ENCODE measurements at places on chromosomes 4 and X. TPM values are rescaled to one million over a fixed set of nuclear protein-coding genes. Genes with fewer than 3 reads are reported as not detected.

BBS12 gene
- 1.7 TPM for total RNA-seq

CT45A2 gene
- total RNA-seq = not detected

HPGD gene
- 10.7 TPM for total RNA-seq

GYPA gene
- not detected for total RNA-seq

DNA sequence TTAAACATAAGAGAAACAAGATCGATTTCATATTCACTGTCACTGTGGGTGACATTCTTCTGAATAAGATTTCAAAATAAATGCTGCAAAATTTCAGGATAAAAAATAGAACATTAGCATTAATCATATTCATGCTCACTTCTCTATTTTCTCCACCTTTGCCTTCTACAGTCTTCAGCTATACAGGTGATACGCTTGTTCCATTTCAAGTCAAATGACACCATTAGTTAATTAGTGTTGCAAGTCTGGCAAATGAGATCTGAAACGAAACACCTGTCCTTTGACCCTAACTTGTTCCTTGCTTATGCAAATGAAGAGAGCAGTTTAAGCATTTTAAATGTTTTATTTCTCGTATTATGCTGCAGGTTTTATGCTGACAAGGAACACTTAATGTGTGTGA lies 667.5 kb upstream of the MAGEB2 start:
- H3K4me1 ChIP-seq = no peaks in the 10 kb centered on the region
- H3K4me3 ChIP-seq = no peak overlapping the region
- no peaks in the 10 kb centered on the region for H3K36me3 ChIP-seq
- no peak for DNase-seq

DNA sequence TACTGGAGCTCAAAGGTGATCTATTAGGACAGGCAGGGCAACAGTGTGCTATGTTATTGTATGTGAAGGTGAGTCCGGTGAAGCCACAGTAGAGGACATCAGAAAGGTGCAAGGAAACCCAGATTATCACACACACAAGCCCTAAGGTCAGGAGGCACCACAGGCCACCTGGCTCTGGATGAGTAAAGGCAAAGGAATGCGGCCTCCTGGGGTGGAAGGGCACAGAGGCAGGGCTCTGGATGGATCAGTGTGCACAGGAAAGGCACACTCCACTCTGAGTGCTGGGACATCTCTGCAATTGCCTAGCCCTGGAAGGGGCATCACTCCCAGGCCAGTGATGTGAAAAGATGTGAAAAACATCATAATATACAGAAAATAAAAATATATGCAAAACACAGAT lies 683.5 kb downstream of the TRIML1 start:
- H3K4me3 ChIP-seq = no peak overlapping the region
- peaks cover 2% of the 10 kb centered on the region for H3K36me3 ChIP-seq
- H3K4me1 ChIP-seq = no peaks in the 10 kb centered on the region
- no peak for DNase-seq
- H3K27me3 ChIP-seq = no peaks in the 10 kb centered on the region

DNA sequence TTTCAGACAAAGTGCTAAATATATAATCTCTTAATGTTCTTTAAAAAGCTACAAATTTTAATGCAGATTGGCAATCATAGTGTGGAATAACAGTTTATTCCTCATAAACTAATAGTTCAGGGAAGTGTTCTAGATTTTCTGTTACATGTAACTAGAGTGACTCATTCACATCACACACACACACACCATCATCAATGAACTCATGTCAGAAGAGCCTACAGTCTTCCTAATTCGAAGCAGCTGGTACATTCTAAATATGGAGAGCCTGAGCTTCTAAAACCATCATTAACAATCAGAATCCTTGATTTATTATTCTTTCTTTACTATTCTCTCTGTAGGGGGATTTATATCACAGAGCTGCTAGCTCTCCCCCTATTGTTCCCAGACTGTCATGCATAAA lies 49.6 kb downstream of the DKK2 start:
- no peaks in the 10 kb centered on the region for H3K27me3 ChIP-seq
- H3K4me3 ChIP-seq = no peak overlapping the region
- DNase-seq = no peak
- no peaks in the 10 kb centered on the region for H3K36me3 ChIP-seq
- no peaks in the 10 kb centered on the region for H3K4me1 ChIP-seq

DNA sequence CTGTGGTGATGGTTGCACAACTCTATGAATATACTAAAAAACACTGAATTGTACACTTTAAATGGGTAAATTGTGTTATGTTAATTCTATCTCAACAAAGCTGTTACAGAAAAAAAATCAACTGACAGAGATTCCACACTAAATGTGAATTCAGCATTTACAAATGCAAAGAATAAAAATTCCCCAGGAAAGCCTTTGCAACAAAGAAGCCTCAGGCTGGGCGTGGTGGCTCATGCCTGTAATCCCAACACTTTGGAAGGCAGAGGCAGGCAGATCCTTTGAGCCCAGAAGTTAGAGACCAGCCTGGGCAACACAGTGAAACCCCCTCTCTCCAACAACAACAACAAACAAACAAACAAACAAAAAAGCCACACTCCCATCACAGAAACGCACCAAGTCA lies 8.9 kb downstream of the BCLAF3 start:
- H3K4me1 ChIP-seq = peaks cover 5% of the 10 kb centered on the region
- no peaks in the 10 kb centered on the region for H3K27me3 ChIP-seq
- DNase-seq = no peak
- no peak overlapping the region for H3K4me3 ChIP-seq

DNA sequence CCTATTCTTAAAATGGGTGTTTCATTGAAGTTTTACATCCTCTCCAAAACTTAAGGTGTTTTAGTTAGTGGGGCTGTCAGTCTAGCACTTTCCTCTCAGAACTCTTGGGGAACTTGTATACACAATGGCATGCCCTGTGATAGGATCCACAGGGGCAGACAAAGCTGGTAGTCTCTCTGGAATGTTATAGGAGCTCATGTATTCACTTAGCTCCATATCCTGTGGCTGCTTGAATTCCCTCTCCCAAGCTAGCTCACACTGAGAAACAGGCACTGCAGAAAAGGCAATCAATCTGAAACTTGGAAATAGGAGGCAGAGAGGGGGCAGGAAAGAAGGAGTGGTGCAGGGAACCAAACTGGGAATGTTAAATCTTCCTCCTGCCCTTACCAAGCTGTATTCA lies 26.3 kb upstream of the ARMCX2 start:
- H3K4me3 ChIP-seq = no peak overlapping the region
- H3K27me3 ChIP-seq = peaks cover 5% of the 10 kb centered on the region
- DNase-seq = no peak
- H3K4me1 ChIP-seq = peaks cover 4% of the 10 kb centered on the region
- no peak overlapping the region for H3K27ac ChIP-seq

DNA sequence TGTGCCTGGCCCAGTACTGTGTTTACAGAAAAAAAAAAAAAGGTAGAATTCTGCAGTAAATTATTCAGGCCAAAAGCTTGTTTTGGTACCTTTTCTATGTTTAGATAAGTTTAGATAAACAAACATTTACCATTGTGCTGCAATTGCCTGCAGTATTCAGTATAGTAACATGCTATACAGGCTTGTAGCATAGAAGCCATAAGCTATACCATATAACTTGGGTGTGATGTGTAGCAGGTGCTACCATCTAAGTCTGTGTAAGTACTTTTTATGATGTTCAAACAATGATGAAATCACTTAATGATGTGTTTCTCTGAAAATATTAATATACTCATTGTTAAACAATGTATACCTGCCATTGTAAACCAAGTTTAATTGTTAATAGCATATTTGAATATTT lies 241.6 kb upstream of the HS3ST1 start:
- no peaks in the 10 kb centered on the region for H3K27me3 ChIP-seq
- no peak for DNase-seq
- no peak overlapping the region for H3K27ac ChIP-seq
- no peak overlapping the region for H3K4me3 ChIP-seq
- no peaks in the 10 kb centered on the region for H3K36me3 ChIP-seq

DNA sequence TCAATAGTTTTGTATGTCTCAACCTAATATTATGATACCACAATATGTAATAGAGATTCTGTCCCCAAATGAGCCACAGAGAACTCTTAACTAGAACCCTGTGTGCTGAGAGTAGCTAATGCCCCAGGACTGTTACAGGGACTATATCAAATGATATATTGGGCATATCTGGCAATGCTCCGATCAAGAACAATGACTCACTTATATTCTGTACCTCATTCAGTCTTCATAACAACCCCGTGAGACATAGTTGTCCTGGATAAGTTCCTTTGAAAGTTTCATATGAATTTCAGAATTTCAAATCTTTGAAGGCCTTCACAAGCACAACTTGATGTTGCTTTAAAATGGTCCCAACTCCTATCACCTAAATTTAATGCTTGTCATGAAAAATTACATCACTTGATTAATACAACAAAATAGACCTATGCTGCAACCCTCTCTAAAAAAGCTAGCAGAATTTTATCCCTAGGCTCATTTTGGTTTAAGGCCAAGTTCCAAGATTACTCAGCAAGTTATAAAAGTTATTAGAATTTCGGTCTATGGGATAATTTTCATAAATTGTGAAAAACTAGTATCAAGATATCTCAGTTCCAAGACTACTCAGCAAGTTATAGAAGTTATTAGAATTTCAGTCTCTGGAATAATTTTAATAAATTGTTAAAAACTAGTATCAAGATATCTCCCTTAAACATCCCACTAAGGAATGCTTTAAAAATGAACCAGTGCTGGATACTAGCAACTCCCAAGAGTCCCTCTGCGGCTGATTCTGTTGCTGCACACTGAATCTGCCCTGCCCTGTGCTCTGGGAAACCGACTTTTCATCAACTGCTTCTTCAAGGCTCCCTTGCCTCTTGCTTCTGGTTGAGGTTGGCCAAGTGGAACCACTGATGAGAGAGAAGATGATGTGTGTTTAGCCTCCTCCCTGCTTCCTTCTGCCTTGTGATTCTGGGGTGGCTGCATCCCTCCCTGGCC lies 6.0 kb upstream of the ANXA3 start:
- no peaks in the 10 kb centered on the region for H3K36me3 ChIP-seq
- H3K4me1 ChIP-seq = no peaks in the 10 kb centered on the region
- no peak for DNase-seq

DNA sequence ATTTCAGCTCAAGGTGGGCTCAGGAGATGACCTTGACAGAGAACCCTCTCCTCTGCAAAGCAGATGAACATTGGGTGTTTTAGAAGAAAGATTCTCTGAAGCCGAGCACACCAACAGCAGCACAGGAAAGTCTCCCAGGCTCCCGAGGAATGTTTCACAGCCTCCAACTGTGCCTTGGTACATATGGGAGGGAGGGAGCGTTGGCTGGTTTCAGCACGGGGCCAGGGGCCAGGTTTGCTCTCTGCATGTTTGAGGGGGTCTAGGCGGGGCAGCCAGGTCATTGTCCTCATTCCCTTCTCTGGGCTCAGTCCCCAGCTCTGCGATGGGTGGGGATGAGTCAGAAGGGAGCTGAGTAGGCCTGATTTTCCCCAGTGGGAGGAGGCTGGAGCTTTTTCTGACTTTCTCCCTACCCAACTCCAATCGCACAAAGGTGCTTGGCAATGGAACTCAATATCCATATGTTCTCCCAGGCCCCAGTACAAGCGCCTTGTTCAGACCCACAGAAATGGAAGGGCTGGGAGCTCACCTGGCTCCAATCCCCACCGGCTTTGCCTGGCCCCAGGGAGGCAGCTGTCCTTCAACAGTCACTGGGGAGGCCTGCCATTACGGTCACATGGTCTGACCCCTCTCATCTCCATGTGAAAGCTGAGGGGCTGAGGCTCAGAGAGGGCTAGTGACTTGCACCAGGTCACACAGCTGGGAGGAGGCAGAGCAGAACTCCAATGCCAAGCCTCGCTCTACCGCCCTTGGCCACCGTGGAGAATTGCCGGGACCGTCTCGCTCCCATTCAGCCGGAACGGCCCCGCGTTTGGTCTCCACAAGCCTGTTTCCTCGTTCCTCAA lies 108.4 kb upstream of the AFAP1 start:
- H3K4me1 ChIP-seq = no peaks in the 10 kb centered on the region
- no peaks in the 10 kb centered on the region for H3K36me3 ChIP-seq
- no peak overlapping the region for H3K4me3 ChIP-seq
- H3K27me3 ChIP-seq = peaks cover 12% of the 10 kb centered on the region
- no peak overlapping the region for H3K27ac ChIP-seq
- DNase-seq = no peak

GRCh38 chr4:73707269-73707875 lies 33.0 kb upstream of the CXCL8 start:
- no peak overlapping the region for H3K27ac ChIP-seq
- H3K4me1 ChIP-seq = peaks cover 5% of the 10 kb centered on the region
- H3K36me3 ChIP-seq = no peaks in the 10 kb centered on the region

- no peak overlapping the region for H3K27ac ChIP-seq
- no peaks in the 10 kb centered on the region for H3K36me3 ChIP-seq
- no peak for DNase-seq
- H3K27me3 ChIP-seq = no peaks in the 10 kb centered on the region
- H3K4me3 ChIP-seq = no peak overlapping the region
Measured at GRCh38 chr4:66376921-66377320, 706.6 kb upstream of the EPHA5 start.

GRCh38 chr4:3765271-3766035 lies 732 bp upstream of the ADRA2C start:
- peaks cover 23% of the 10 kb centered on the region for H3K27me3 ChIP-seq
- no peak overlapping the region for H3K27ac ChIP-seq
- no peak overlapping the region for H3K4me3 ChIP-seq
- H3K36me3 ChIP-seq = peaks cover 2% of the 10 kb centered on the region
- peaks cover 4% of the 10 kb centered on the region for H3K4me1 ChIP-seq
- DNase-seq = peak; percentile 43

All from activated naive CD8-positive, alpha-beta T cell treated with anti-CD3 and anti-CD28 coated beads, Interleukin-2, amount 10 ng/mL, durations not matched to agents 7 days and 5 days (primary cell).